AG04450 (cell line): ENCODE measurements at places on chromosomes 4 and X. TPM values are rescaled to one million over a fixed set of nuclear protein-coding genes. Genes with fewer than 3 reads are reported as not detected.

DNA sequence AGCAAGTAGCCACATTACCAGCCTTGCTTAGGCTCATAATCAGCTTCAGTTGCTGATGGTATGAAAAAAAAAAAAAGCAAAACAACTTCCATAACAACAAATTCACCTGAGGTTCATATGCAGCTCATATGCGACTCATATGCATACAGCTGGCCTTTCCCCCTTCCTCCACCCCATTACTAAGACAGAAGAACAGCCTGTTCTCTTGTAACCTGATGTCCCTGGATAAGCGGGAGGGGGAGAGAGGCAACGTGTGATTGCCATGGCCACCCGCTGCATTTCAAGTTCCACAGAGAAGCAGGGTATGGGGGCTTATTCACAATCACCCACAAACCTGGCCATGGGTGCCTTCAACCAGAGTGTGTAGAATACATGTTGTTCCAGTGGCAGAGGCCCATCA lies 95.1 kb upstream of the DGKK start:
- no peak for DNase-seq

GRCh38 chr4:145734576-145735346 lies 54.8 kb downstream of the C4orf51 start:
- DNase-seq: peak; percentile 92

- DNase-seq: no peak
Measured at GRCh38 chrX:110008011-110008635, 5.2 kb downstream of the TMEM164 start.

- DNase-seq: no peak
Measured at GRCh38 chrX:149365061-149365460, 140.0 kb downstream of the IDS start.

DNA sequence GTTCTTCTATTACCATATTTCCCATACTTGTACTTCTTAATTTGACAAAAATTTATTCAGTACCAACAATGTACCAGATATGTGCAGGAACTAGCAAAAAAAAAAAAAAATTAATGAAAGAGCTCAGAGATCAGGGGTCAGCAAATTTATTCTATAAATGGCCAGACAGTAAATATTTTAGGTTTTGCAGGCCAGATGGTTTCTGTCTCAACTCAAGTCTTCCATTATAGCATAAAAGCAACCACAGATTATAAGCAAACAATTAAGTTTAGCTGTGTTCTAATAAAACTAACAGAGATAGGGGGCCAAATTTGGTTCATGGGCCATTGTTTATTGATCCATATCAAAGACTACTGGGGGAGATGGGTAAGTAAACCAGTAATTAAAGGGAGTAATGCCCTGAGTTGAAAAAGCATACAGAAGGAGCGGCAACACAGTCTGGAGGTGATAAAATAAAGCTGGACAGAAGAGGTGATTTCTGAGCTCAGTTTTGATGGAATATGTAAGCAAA lies 19.3 kb downstream of the NEK1 start:
- no peak for DNase-seq

DNA sequence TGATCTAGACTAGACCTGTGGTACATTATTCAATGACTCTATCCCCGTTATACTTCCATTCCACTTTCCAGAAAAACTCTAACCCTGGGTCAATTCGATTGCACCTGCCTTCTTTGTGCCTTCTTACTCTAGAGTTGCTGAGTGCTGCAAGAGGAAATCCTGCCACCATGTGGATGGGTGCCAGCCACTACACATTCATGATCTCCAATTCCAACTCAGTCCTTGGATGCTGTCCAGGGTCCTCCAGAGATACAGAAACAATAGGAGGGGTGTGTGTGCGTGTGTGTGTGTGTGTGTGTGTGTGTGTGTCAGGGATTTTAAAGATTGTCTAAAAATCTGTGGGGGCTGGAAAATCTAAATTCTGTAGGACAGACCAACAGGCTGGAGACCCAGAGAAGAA lies 42.9 kb upstream of the INTS6L start:
- DNase-seq: no peak

- no peak for DNase-seq
Measured at GRCh38 chrX:43522582-43522981, 133.5 kb upstream of the MAOA start.

DNA sequence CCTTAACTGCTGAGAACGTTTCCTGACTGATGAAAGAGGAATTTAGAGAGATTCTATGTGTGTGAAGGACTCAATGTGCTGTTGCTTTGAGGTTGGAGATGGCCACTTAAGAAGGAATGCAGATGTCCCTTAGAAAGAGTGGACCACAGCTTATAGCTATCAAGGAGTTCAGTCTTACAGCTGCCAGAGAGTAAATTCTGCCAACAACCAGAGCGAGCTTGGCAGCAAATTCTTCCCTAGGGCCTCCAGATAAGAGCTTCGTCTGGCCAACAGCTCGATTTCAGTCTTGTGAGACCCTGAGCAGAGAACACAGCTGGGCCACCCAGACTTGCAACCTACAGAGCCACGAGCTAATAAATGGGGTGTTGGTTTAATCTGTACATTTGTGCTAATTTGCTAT lies 21.8 kb downstream of the MID1 start:
- no peak for DNase-seq

DNA sequence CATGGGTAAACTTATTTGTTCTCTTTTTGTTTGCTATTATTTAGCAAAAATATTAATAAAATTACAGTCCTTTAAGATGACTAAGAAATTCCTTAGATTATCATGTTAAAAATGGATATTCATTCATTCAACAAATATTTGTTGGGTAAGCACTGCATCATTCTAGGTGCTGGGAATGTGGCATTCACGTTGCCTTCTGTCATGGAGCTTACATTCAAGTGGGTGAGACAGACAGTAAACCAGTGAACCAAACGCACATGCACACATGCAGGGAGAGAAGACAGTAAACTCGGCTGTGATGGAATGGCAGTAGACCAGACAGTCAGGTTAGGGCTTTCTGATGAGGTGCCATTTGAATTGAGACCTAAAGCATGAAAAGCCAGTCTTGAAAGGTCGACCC lies 91.8 kb downstream of the STOX2 start:
- no peak for DNase-seq

DNA sequence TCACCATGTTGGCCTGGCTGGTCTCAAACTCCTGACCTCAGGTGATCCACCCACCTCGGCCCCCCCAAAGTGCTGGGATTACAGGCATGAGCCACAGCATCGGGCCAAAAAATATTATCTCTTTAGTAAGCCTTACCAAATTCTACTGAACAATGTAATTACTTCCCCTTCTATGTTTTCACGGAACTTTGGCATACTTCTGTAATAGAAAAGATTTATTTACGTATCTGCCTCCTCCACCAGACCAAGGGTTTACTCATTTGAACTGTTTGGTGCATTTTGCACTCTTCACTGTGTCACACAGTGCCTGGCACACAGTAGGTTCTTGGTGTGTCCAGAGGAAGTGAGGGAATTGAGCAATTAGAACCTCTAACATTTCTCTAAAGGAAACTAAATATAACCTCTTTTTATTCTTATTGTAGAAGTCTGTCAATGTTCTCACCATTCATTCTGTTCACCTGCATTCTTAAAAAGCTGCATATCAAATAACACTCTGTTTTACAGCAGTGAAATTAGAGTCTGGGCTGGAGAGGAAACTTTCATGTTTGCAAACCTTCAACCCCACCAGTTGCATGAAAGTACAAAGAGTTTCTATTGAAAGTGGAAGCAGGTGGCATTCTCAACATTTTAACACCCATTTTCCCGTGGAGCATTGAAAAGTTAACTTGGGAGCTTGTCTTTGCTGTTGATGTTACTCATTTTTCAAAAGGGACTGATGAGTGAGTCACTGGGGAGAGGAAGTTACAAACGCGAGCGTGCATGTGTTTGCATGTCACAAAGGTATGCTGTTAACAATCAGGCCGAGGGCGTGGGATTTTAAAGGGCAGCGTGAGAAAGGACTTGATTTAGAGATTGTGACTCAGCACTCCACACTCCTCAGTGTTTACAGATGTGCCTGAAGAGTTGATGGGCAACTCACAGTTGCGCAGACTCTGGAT lies 314.1 kb downstream of the STK32B start:
- DNase-seq: peak; percentile 72

- no peak for DNase-seq
Measured at GRCh38 chr4:71545168-71545567, 206.3 kb downstream of the SLC4A4 start.

- DNase-seq: no peak
Measured at GRCh38 chrX:39842281-39842973, 255.3 kb downstream of the BCOR start.

DNA sequence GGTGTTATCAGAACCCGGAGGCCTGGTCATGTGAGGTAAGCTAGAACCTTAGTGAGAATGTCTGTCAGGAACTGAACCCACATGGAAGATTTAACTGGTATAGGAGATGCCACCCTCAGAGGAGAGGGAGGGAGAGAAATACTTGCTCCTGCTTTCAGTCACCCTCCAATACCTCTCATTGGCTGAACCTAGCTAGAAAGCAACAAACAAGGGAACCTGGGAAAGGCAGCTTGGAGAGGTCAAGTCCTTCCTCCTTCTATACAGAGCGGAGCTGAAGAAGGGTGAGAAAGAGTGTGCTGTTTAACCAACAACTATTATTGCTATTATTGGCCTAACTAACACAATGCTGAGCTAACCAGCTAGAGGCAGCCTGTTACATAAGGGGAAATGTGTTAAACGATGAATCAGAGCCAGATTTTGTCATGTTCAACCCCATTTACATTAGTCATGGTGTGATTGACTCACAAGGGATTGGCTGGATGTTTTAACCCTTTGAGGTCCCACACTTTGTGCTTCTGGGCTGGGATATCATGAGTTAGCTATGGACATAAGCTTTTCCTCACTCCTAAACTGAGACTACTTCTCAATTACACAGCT lies 96.5 kb upstream of the ESX1 start:
- DNase-seq: no peak

- no peak for DNase-seq
Measured at GRCh38 chr4:20723019-20723418, 22.8 kb downstream of the PACRGL start.

DNA sequence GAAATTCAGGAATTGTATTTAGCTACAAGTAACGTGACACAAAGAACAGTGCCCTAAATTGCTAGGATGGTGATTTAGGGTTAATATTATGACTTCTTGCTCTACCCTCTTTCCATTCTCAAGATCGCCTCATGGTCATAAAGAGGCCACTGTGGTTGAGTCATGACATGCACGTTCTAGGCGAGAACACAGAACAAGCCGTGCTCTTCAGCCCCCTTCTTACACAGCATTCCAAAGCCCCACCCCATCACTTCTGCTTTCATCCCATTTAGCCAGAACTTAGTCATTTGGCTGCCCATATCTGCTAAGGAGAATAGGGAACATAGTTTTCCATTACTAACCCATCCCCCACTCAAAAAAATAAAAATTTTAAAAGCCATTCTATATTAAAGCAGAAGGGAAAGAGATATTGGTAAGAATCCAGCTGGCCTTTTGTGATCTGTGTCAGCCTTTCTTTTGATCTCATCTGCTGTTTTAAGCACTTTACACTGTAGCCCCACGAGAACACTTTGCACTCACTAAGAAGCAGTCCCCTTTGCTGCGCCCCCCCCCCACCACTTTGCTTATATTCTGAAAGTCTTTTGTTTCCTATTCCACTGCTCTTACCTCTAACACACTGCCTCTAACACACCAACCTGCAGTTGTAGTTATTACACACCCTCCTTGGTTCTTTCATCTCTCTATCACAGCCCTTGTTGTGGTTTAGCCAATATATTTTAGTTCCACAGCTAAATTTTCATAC lies 28.4 kb downstream of the NPNT start:
- DNase-seq: no peak

GRCh38 chrX:67619253-67619652 lies 75.4 kb downstream of the AR start:
- DNase-seq: no peak

DNA sequence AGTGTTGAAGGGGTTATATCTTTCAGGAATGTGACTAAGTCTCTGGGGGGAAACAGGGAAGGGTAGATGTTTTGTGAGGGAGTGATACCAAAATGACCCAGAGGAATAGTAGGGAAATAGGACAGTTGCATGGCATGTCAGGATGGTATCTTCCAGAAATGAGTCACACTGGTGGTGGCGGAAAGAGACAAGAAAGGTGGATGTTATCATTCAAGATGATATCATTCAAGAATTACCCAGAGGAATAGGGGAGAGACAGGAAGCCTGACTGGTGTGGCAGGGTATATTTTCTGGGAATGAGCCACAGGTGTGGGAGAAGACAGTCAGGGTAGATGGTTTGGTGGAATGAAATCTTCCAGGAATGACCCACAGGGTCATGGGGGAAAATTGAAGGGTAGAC lies 61.1 kb downstream of the MAOA start:
- DNase-seq: no peak

DNA sequence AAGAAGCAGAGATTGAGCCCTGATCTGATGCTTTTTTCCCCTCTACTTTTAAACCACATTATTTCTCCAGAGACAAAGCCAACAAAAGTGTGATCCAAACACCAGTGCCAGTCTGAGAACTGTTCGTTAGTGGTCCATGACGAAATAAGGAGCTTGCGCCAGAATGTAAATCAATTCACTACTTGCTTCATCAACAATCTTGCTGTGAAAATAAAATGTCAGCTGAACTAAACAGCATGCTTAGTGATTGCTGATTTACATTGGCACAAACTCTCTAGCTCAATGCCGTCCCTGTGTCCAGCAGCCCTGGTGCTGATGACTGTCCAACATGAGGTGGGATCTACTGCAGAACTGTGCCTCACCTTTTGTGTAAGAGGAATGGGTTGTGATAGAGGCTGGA lies 71.3 kb downstream of the SOX3 start:
- no peak for DNase-seq

DNA sequence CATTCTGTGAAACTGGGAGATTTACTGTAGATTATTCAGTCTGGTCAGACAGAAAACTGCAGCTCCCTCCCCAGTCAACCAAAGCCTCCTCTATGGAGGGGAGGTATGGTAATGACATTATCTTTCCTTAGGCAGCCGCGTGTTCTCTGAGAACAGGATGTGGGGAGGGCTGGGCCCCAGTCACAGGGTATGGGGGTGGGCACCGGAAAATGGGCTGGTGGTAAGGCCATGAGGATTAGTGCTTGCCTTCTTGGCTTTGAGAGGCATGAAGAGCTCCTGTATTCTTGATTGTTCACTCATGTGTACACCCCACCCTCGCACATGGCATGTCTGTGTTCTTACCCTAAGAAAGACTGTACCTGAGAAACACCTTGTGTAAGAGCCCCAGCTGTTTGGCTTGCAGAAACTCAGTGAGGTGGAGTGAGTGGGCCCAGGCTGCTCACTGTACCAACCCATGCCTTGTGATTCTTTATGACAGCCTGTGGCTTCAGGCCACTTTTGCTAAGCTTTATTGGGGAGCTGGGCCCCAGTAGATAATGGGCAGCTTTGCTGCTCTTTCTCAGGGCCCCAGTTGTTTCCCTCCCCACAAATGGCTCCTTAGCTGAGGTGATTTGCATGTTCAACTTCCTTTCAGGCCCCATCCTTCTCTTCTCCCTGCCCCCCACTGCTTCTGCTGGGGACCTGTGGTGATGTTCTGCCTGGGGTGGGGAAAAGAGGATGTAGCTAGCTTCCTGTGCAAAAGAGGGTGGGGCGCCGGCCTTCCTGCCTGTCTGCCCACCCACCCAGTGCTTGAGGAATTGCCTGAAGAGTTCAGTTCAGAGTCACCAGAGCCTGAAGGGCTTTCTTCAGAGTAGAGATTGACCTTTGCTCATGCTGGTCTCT lies 30.7 kb downstream of the MSN start:
- DNase-seq: no peak

Gene GPRASP2
- 12.0 and 15.7 TPM in 2 replicates for polyA plus RNA-seq

Gene GDPD2
- not detected in 2 replicates for polyA plus RNA-seq

Gene SLIT2
- 15.2 and 16.0 TPM in 2 replicates for polyA plus RNA-seq

Gene NKX1-1
- polyA plus RNA-seq: not detected in 2 replicates

Gene CCKAR
- 0.10 and 0.27 TPM in 2 replicates for polyA plus RNA-seq

Gene CLNK
- not detected in 2 replicates for polyA plus RNA-seq

Gene TBC1D8B
- polyA plus RNA-seq: 10.4 and 13.6 TPM in 2 replicates

Gene NPY1R
- polyA plus RNA-seq: not detected in 2 replicates

Gene NOCT
- 5.8 and 6.7 TPM in 2 replicates for polyA plus RNA-seq

Gene NSG1
- polyA plus RNA-seq: 10.4 and 14.7 TPM in 2 replicates

Gene PAK3
- polyA plus RNA-seq: 0.51 and 0.66 TPM in 2 replicates
